ENCODE measurements at places on chromosomes 11 and 22.

GRCh38 chr22:44341431-44342346 is 28.9 kb upstream of the SHISAL1 start:
- peak; percentile 31 for DNase-seq
- H3K27ac ChIP-seq = no peak overlapping the region
- no peaks in the 10 kb centered on the region for H3K36me3 ChIP-seq
- no peak overlapping the region for H3K4me3 ChIP-seq
- no peaks in the 10 kb centered on the region for H3K4me1 ChIP-seq
- no peaks in the 10 kb centered on the region for H3K27me3 ChIP-seq

GRCh38 chr11:85740481-85741400 is 54.7 kb upstream of the CCDC89 start:
- H3K4me1 ChIP-seq = peaks cover 3% of the 10 kb centered on the region
- no peak overlapping the region for H3K4me3 ChIP-seq
- H3K36me3 ChIP-seq = no peaks in the 10 kb centered on the region
- no peaks in the 10 kb centered on the region for H3K27me3 ChIP-seq
- no peak overlapping the region for H3K27ac ChIP-seq
- DNase-seq = no peak

- peaks cover 12% of the 10 kb centered on the region for H3K4me1 ChIP-seq
- no peaks in the 10 kb centered on the region for H3K36me3 ChIP-seq
- DNase-seq = no peak
- no peak overlapping the region for H3K27ac ChIP-seq
- H3K4me3 ChIP-seq = no peak overlapping the region
Measured at GRCh38 chr22:46777609-46777970, 15.1 kb downstream of the TBC1D22A start.

GRCh38 chr22:28106617-28107016 is 187.6 kb upstream of the PITPNB start:
- no peak overlapping the region for H3K27ac ChIP-seq
- H3K36me3 ChIP-seq = no peaks in the 10 kb centered on the region
- DNase-seq = no peak
- H3K4me1 ChIP-seq = peaks cover under 1% of the 10 kb centered on the region
- H3K4me3 ChIP-seq = no peak overlapping the region
- H3K27me3 ChIP-seq = no peaks in the 10 kb centered on the region

DNA sequence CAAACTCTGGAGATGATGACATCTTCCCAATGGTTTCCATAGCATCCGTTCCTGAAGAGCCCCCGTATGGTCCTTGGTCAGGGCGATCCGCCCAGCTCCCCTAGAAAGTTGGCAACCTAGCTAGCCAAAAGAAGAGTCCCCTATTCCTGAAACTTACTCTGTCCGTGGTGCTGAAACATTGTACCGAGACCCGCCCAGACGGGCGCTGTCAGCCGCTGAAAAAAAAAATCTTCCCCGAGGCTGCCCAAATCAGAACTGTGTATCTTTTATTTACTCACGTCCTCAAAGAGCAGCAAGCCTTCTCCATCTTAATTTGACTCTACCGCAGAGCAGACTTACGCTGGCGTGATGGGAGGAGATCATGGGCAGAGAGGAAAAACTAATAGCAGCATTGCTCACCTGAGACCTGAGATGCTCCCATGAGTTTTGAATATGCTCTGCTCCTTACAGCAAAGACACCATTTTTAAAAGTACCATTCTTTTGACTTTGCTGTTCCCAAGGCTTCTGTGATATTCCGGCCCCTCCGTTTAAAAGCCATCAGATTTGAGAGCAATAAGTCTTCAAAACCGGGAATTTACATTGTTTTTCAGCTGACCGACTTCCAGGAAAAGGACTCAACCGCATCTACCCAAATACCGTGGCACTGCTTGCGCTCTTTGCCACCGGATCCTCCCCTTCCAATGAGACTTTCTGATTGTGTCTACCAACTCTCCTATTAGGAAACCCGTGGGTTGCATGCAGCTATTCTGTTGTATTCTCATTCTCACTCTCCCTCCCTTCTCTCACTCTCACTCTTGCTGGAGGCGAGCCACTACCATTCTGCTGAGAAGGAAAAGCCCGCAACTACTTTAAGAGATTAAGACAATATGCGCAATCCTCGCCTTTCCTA is at the start of gene SLC17A6:
Gene SLC17A6 (plus strand): TSS at position 786 of the 890 bp plus-strand sequence. CDS start 153 bp downstream, outside the sequence.
- no peak within 1 kb of the TSS for H3K27ac ChIP-seq
- no peak within 1 kb of the TSS for H3K4me3 ChIP-seq
- no peaks in the 10 kb centered on the region for H3K4me1 ChIP-seq
- no peaks in the 10 kb centered on the region for H3K36me3 ChIP-seq
- peaks cover 36% of the 10 kb centered on the region for H3K27me3 ChIP-seq
- peak; percentile 72 for DNase-seq

GRCh38 chr11:57815476-57815875 is 53.9 kb downstream of the CTNND1 start:
- H3K27ac ChIP-seq = no peak overlapping the region
- H3K4me3 ChIP-seq = no peak overlapping the region
- no peak for DNase-seq

GRCh38 chr22:43127166-43127908 is 15.9 kb downstream of the MCAT start:
- no peaks in the 10 kb centered on the region for H3K27me3 ChIP-seq
- H3K27ac ChIP-seq = no peak overlapping the region
- H3K4me3 ChIP-seq = no peak overlapping the region
- no peak for DNase-seq

DNA sequence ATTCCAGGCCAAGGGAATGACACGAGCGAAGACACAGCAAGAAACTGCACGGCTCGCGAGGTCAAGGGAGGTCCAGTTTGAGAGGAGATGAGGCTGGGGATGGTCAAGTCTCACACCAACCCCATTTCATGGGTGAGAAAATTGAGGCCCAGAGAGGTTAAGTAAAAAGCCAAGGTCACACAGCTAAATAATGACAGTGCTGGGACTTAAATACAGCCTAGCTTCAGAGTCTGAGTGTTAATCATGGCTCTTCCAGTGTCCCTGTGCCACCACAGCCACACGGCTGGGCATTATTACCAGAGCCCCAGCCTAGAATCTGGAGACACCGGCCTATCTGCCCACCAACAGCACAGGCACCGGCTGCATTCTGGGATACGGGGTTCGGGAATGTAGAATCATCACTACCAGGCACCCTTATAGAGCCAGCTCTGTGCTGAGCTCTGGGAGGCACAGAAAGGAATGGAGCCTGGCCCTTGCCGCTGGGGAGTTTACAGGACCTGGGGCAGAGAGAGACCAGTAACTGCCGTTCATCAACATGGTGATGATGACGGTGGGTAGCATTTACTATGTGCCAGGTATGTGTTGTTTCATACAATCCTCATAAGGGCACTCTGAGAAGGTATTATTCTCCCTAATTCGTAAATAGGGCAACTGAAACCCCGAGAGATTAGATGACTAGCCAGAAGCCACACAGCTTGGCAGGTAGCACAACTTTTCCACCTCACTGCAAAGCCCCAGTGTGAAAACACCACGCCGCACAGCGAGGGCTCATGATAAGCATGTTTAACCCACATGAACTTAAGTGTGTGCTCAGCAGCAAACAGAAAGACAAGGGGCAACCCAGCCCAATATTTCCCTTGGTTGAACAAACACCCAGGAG is 51.8 kb downstream of the CD6 start:
- DNase-seq = no peak
- no peaks in the 10 kb centered on the region for H3K4me1 ChIP-seq
- H3K4me3 ChIP-seq = no peak overlapping the region
- no peaks in the 10 kb centered on the region for H3K36me3 ChIP-seq
- no peaks in the 10 kb centered on the region for H3K27me3 ChIP-seq
- no peak overlapping the region for H3K27ac ChIP-seq

- H3K4me3 ChIP-seq = no peak overlapping the region
- H3K36me3 ChIP-seq = no peaks in the 10 kb centered on the region
- H3K4me1 ChIP-seq = no peaks in the 10 kb centered on the region
- no peak overlapping the region for H3K27ac ChIP-seq
- no peaks in the 10 kb centered on the region for H3K27me3 ChIP-seq
- DNase-seq = no peak
Measured at GRCh38 chr22:33677536-33677935, 242.7 kb downstream of the LARGE1 start.

GRCh38 chr11:60872961-60873524 is 5.7 kb downstream of the ZP1 start:
- no peaks in the 10 kb centered on the region for H3K27me3 ChIP-seq
- peak; percentile 83 for DNase-seq
- no peaks in the 10 kb centered on the region for H3K4me1 ChIP-seq
- H3K27ac ChIP-seq = no peak overlapping the region
- no peak overlapping the region for H3K4me3 ChIP-seq
- no peaks in the 10 kb centered on the region for H3K36me3 ChIP-seq

DNA sequence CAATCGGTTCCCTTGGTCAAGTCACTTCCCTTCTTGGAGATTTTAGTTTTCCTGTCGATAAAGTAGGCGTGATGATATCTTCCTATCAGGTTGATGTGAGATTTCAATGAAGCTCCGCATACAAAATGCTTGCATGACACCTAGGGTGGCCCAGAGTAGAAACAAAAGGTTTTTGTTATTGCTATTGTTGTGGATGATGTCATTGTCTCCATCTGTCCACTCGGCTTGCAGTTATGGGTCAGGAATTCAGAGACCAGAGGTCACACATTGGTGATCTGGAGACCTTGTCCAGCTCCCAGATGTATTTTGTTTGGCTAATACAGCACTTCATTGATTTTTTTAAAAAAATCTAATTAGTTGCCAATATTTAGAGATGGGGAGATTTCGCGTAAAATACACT is 382.1 kb downstream of the MN1 start:
- H3K27me3 ChIP-seq = no peaks in the 10 kb centered on the region
- no peak overlapping the region for H3K27ac ChIP-seq
- no peak for DNase-seq
- no peaks in the 10 kb centered on the region for H3K36me3 ChIP-seq
- H3K4me3 ChIP-seq = no peak overlapping the region
- H3K4me1 ChIP-seq = peaks cover 6% of the 10 kb centered on the region

DNA sequence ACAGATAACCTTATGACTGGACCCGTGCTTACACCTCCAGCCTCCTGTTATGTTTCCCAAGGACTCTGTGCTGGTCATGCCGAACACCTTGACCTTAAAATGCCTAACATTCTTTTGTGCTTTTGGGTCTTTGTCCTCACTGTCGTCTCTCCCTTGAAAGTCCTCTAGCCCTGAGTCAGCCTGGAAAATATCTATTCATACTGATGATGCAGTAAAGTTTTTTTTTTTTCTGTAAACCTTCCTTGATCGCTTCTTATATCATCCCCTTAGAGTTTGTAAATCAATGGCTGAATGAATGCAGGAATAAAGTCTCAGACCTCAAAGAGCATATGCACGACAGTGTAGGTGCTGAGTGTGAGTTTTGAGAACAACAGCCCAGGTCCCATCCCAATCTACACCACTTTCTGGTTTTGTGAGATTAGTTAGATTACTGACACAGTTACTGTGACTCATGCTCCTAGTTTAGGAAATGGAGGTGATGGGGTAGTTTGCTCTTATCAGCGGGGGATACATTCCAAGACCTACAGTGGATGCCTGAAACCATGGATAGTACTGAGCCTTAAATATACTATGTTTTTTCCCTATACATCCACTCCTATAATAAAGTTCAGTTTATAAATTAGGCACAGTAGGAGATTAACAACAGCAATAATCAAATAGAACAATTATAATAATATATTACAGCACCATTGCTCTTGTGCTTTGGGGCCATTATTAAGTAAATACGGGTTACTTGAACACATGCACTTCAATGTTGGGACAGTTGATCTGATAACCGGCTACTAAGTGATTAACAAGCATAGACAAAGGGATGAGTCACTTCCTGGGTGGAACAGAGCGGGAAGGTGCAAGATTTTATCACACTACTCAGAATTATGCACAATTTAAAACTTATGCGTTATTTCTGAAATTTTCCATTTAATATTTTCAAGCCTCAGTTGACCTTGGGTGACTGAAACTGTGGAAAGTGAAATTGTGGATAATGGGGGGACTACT is 8.6 kb downstream of the TCN1 start:
- H3K27me3 ChIP-seq = no peaks in the 10 kb centered on the region
- H3K36me3 ChIP-seq = no peaks in the 10 kb centered on the region
- peak; percentile 89 for DNase-seq
- H3K4me1 ChIP-seq = peaks cover 7% of the 10 kb centered on the region

GRCh38 chr22:37109242-37109917 is at the start of gene TMPRSS6:
Gene TMPRSS6 (minus strand): TSS chr22:37109713. CDS start chr22:37103417, 6,296 bp downstream.
- H3K4me1 ChIP-seq = no peaks in the 10 kb centered on the region
- no peak within 1 kb of the TSS for H3K27ac ChIP-seq
- no peak for DNase-seq
- no peak within 1 kb of the TSS for H3K4me3 ChIP-seq
- no peaks in the 10 kb centered on the region for H3K27me3 ChIP-seq

GRCh38 chr11:74449369-74449931 is 17.9 kb downstream of the KCNE3 start:
- peak; percentile 82 for DNase-seq
- no peak overlapping the region for H3K27ac ChIP-seq
- H3K4me3 ChIP-seq = no peak overlapping the region
- H3K36me3 ChIP-seq = no peaks in the 10 kb centered on the region

DNA sequence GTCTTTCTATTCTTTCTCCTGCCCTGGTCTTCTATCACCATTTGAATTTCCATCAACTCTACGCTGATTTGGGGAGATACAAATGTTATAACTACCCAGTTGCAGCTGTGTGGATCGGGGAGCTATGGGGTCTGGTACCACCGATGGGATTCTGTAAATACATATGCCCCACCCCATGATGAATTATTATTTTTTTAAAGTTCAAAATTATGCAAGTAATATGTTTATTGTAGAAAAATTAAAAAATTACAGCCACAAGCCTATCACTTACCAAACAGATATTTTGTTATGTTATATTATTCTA is 52.4 kb upstream of the CLMP start:
- no peak overlapping the region for H3K4me3 ChIP-seq
- no peak overlapping the region for H3K27ac ChIP-seq
- no peak for DNase-seq
- H3K4me1 ChIP-seq = peaks cover 4% of the 10 kb centered on the region

DNA sequence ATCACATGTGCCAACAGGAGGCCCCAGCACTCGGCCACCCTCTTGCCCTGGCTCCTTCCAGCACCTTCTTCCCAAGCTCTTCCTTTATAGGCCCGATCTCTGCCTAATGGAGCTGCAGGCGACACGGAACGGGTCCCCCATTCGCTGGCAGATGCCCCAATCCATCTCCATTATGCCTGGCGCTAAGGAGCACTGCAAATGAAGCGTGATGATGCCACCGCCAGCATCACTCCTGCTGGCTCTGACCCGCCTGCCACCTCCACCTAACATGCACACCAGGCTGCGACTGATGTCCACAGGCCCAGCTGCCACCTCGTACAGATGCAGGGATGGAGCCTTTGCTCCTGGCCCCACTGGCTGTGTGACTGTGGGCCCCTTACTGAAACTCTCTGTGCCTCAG is 33.5 kb downstream of the ELFN2 start:
- DNase-seq = no peak
- H3K27ac ChIP-seq = no peak overlapping the region
- no peaks in the 10 kb centered on the region for H3K27me3 ChIP-seq
- no peak overlapping the region for H3K4me3 ChIP-seq
- no peaks in the 10 kb centered on the region for H3K4me1 ChIP-seq
- H3K36me3 ChIP-seq = no peaks in the 10 kb centered on the region

Data from mesendoderm (in vitro differentiated cells).